Hematopoietic multipotent progenitor cell treated with erythropoietin and hydrocortisone succinate and interleukin-3 and kit ligand, for 6 days (in vitro differentiated cells): ENCODE measurements at places on chromosomes 13 and 19.

GRCh38 chr19:36986601-36987000 is 70.5 kb downstream of the ZNF568 start:
- no peak for DNase-seq

- DNase-seq: no peak
These were observed 238.2 kb downstream of the B3GLCT start for GRCh38 chr13:31437975-31438374.

DNA sequence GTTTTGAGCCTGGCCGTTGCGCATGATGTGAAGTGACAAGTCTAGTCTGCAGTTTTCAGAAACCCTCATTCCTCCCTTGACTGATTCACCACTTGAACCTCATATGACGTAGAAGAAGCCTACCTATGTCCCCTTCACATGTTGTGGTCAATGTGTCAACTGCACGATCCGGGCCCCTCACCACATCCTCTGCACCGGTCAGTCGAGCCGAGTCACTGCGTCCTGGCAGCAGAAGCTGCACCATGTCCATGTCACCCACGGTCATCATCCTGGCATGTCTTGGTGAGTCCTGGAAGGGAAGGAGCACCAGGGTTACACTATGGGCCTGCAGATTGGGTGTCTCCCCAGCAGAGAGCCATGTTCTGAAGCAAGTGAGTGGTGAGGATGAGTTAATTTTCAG is at the start of gene KIR2DL4:
Gene KIR2DL4 (plus strand): TSS at position 201 of the 400 bp plus-strand sequence. CDS start 42 bp downstream, at position 243.
- no peak for DNase-seq

DNA sequence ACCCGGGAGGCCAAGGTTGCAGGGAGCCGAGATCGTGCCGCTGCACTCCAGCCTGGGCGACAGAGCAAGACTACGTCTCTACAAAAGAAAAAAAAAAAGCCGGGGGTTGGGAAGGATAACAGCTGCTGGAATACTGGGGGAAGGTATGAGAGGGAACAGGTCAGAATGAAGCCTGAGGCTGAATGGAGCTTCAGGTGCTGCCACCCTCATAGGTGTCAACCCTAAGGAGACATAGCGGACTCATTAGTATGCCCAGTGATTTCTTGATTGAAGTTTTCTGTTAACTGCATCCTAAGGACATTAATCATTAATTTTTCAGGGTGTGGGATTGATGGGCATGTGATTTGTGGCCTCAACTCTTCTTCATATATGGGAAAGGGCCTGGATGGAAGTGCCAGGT is 6.0 kb downstream of the SMARCA4 start:
- DNase-seq: no peak

GRCh38 chr13:36212789-36213188 is 1.6 kb downstream of the SOHLH2 start:
- no peak for DNase-seq
